ENCODE measurements at places on chromosomes 16 and 17. TPM values are rescaled to one million over a fixed set of nuclear protein-coding genes. Genes with fewer than 3 reads are reported as not detected.

The HCRT gene
- not detected for total RNA-seq

The RNF227 gene
- total RNA-seq: 1.1 TPM

The KRTAP16-1 gene
- not detected for total RNA-seq

The RGS11 gene
- total RNA-seq: not detected

The SHBG gene
- not detected for total RNA-seq

The TBC1D3H gene
- total RNA-seq: not detected

The KRTAP4-3 gene
- not detected for total RNA-seq

DNA sequence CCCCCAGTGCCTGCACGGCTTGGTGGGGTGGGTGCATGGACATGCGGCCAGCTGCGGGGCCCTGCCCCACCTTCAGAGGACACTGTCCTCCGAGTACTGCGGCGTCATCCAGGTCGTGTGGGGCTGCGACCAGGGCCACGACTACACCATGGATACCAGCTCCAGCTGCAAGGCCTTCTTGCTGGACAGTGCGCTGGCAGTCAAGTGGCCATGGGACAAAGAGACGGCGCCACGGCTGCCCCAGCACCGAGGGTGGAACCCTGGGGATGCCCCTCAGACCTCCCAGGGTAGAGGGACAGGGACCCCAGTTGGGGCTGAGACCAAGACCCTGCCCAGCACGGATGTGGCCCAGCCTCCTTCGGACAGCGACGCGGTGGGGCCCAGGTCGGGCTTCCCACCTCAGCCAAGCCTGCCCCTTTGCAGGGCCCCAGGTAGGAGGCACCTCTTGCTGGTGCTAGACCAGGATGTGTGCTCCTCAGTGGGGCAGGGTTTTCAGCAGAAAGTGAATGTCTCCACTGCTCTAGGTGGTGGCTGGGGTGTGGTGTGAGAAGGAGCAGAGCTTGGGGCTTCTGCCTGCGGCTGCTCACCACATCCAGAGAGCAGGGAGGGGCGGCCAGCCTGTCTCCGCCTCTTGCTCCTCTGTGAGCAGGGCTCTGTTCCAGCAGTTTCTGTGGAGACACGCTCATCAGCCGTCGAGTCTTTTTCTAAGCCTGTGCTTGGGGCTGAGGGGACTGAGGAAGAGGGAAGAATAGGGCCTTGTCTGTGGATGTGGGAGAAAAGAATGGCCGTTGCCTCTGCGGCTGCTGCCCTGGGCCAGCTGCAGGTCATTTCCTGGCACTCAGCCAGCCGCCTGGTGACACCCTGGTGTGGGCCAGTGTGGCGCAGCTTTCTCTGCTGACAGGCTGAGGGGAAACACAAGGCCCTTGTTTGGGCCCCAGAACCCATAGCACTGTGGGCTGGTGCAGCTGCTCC, 2.2 kb downstream of the ZNF276 start:
- H3K36me3 ChIP-seq: peaks cover 39% of the 10 kb centered on the region
- H3K27ac ChIP-seq: peak overlapping the region; percentile 37
- no peaks in the 10 kb centered on the region for H3K27me3 ChIP-seq
- peak; percentile 56 for DNase-seq
- no peak overlapping the region for H3K4me3 ChIP-seq

GRCh38 chr16:66616592-66616991, 12.1 kb downstream of the CMTM3 start:
- peaks cover 17% of the 10 kb centered on the region for H3K4me1 ChIP-seq
- no peak for DNase-seq
- no peak overlapping the region for H3K4me3 ChIP-seq

- no peak for DNase-seq
- no peaks in the 10 kb centered on the region for H3K4me1 ChIP-seq
- no peaks in the 10 kb centered on the region for H3K36me3 ChIP-seq
- H3K27me3 ChIP-seq: no peaks in the 10 kb centered on the region
- H3K4me3 ChIP-seq: no peak within 1 kb of the TSS
- no peak within 1 kb of the TSS for H3K27ac ChIP-seq
Observed at GRCh38 chr17:42850954-42851353, at the start of gene AOC3. Gene AOC3, plus strand, starts transcription at chr17:42851199. Its CDS starts 145 bp downstream, at chr17:42851344.

DNA sequence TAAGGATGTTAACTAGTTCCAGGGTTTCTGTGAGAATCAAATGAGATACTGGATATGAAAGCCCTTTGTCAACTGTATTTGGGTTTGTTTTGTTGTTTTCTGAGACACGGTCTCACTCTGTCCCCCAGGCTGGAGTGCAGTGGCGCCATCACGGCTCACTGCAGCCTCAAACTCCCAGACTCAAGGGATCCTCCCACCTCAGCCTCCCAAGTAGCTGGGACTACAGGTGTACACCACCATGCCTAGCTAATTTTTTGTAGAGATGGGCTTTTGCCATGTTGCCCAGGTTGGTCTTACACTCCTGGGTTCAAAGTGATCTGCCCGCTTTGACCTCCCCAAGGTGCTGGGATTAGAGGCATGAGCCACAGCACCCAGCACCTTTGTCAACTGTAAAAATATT, 8.9 kb downstream of the SUPT4H1 start:
- no peak overlapping the region for H3K4me3 ChIP-seq
- H3K27ac ChIP-seq: no peak overlapping the region
- DNase-seq: no peak
- no peaks in the 10 kb centered on the region for H3K4me1 ChIP-seq
- H3K36me3 ChIP-seq: peaks cover 32% of the 10 kb centered on the region

DNA sequence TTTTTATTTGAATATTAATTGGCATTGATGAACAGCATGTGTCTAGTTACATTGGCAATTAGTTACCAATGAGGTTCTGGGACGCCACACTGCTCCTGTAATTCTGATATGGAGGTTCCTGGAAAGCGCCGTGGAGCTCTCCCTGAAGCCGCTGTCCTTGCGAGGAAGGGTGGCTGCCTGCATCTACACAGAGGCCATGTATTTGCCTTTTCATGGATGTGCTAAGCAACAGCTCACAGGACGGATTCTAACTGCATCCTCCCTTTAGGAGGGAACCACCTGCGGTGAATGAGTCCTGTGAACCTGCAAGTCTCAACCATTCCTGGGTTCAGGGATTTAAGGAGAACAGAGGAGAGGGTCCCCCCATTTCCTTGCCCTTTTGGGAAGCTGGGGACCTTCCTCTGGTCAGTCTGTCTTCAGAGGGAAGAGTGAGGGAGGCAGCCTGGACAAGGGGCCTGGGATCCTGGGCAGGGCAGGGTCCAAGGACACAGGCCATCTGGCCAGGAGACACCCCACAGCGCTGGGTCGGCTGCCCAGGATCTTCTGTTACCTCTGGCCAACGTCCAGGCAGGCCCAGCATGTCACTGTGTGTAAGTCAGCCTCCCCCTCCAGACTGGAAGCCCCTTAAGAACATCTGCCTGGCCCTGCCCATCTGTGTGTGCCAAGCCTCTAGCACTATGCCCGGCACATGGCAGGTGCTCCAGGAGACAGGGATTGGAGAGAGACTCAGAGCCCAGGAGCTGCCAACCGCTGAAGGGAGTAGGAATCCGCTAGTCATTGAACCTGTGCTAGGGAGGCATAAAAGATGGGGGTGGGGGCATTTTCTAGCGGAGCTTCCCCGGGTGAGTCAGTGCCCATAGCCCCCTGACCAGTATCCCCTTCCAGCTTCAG, 314.1 kb upstream of the TNRC6C start:
- H3K27ac ChIP-seq: no peak overlapping the region
- H3K36me3 ChIP-seq: no peaks in the 10 kb centered on the region
- DNase-seq: no peak
- H3K27me3 ChIP-seq: peaks cover 23% of the 10 kb centered on the region

DNA sequence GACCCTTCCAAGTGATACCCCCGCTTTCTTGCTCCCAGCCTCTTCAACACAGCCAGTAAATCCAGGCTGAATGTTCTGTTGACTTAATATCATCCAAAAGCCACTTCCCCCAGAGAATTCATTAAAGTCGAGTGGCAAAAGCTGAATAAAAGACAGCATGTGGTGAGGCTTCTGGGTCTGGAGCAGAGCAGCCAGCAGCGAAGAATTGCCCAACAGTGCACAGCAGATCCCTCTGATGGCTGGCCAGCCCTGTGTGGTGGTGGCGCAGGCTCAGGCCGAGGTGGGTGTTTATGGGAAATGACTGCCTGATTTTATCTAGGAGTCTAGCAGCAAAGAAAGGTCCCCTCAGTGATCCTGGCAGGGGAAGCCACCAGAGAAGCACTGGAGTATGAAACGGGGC, 30.3 kb upstream of the RCVRN start:
- DNase-seq: no peak
- H3K4me1 ChIP-seq: no peaks in the 10 kb centered on the region
- H3K4me3 ChIP-seq: no peak overlapping the region
- no peaks in the 10 kb centered on the region for H3K36me3 ChIP-seq

GRCh38 chr16:87238361-87238715, 78.9 kb downstream of the C16orf95 start:
- H3K4me3 ChIP-seq: no peak overlapping the region
- no peak overlapping the region for H3K27ac ChIP-seq
- no peaks in the 10 kb centered on the region for H3K27me3 ChIP-seq
- no peaks in the 10 kb centered on the region for H3K4me1 ChIP-seq
- no peaks in the 10 kb centered on the region for H3K36me3 ChIP-seq
- DNase-seq: no peak

DNA sequence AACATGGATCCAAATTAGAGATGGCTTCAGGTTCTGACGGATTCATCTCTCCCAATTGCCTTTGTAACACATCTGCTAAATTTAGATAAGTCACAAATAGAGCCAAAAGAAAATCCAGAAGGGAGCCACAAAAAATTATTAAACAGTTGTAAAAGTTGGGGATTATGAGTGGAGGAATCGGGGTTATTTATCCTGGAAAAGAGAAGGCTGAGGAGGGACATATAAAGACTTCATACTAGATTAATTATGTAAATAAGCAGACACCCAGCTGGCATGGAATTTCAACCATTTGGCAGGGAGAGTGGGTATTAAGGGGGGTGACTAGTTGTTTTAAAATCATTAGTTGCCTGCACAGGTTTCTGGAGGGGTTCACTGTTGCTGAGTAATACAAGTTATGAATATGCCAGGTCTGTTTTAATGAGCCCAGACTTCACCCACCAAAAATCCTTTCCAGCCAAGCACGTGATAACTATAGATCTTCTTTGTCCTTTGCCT, 89.6 kb downstream of the CDH13 start:
- H3K4me3 ChIP-seq: no peak overlapping the region
- peaks cover 25% of the 10 kb centered on the region for H3K27me3 ChIP-seq
- DNase-seq: no peak
- H3K4me1 ChIP-seq: no peaks in the 10 kb centered on the region

GRCh38 chr17:412211-413015, 59.8 kb upstream of the RPH3AL start:
- H3K4me3 ChIP-seq: no peak overlapping the region
- H3K4me1 ChIP-seq: peaks cover 16% of the 10 kb centered on the region
- H3K27ac ChIP-seq: no peak overlapping the region

DNA sequence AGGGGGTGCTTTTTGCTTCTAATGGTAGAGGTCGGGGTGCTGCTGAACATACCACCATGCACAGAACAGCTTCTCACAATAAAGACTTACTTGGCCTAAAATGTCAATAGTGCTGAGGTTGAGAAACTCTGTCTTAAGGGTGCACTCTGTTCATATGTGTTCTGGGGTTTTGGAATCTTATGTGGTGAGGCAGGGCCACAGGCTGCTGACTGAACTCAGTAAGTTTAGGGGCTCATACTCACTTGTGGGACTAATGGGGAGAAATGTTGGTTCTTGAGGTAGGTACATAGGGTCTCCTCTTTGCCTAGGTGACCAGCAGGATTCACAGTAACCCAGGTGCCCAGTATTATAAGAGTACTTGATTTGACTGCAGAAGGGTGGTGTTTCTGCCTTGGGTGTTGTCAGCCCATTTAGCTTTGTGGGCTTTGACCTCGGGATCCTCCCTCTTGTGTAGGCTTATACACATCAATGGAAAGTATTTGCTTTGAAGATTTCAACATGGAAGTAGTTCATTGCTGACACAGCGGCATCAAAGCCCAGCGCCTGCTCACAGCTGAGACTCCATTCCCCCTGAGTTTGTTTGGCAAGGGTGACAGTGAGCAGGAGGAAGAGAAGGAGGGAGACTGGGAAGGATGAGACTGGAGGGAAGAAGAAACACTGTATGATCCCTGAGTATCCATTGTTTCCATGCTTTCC, 17.2 kb downstream of the SLC7A6 start:
- no peaks in the 10 kb centered on the region for H3K27me3 ChIP-seq
- no peak overlapping the region for H3K4me3 ChIP-seq
- H3K27ac ChIP-seq: no peak overlapping the region
- peaks cover 5% of the 10 kb centered on the region for H3K36me3 ChIP-seq

DNA sequence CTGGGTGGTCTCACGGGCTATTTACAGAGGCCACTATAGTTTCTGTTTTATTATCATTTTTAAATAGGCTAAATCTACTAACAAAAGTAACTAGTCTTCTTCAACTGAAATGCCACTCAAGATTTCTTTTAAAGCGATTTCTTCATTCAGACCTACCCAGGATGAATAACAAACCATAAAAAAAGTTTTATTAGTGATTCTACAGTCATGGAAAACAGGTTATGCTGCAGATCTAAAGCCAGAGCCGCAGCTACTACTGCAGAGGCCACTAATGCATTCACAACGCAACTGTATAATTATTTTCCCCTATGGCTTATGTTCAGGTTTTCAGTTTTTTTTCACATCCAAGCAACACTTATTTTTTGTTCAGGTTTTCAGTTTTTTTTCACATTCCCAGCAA, 136.2 kb upstream of the AXIN2 start:
- no peaks in the 10 kb centered on the region for H3K27me3 ChIP-seq
- no peaks in the 10 kb centered on the region for H3K36me3 ChIP-seq
- no peaks in the 10 kb centered on the region for H3K4me1 ChIP-seq
- DNase-seq: no peak

- peak; percentile 80 for DNase-seq
- no peaks in the 10 kb centered on the region for H3K27me3 ChIP-seq
- H3K27ac ChIP-seq: no peak overlapping the region
Observed at GRCh38 chr17:74368341-74369081, 1.2 kb downstream of the GPR142 start.

- no peak overlapping the region for H3K27ac ChIP-seq
- no peaks in the 10 kb centered on the region for H3K36me3 ChIP-seq
- no peaks in the 10 kb centered on the region for H3K4me1 ChIP-seq
- H3K27me3 ChIP-seq: no peaks in the 10 kb centered on the region
- H3K4me3 ChIP-seq: no peak overlapping the region
- DNase-seq: no peak
Observed at GRCh38 chr16:68490829-68491575, 42.7 kb upstream of the SMPD3 start.
